ENCODE measurements at places on chromosomes 2 and 18. TPM values are rescaled to one million over a fixed set of nuclear protein-coding genes. Genes with fewer than 3 reads are reported as not detected.

- peaks cover 4% of the 10 kb centered on the region for H3K4me1 ChIP-seq
- peaks cover 2% of the 10 kb centered on the region for H3K27me3 ChIP-seq
- DNase-seq, result peak; percentile 70
- no peak overlapping the region for H3K27ac ChIP-seq
- H3K36me3 ChIP-seq, result no peaks in the 10 kb centered on the region
Measured at GRCh38 chr18:79804130-79804787, 6.5 kb downstream of the KCNG2 start.

DNA sequence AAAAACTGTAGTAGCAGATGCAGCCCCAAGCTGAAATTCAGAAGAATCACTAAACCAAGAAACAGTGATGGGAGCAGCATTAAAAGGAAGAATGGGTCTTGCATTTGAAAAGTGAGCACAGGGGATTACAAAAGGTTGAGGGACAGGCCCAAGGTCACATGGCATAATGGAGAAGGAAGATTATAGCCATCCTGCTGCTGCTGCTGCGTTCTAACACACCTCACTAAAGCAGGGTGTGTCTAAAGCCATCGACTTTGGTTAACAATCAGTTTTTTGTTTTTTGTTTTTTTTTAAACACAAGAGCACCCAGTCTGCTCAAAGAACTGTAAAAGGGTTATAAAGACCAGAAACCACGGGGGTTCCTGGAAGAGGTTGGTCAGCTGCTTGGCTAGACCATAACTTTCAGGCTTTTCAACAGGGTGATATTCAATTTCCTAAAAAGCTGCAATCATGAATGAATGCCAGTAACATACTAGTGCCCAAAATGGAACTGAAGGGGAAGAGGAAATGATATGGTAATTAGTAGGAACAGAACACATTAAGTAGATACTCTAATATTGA, 102.6 kb downstream of the MYO5B start:
- H3K4me1 ChIP-seq, result no peaks in the 10 kb centered on the region
- no peak overlapping the region for H3K27ac ChIP-seq
- DNase-seq, result no peak
- H3K4me3 ChIP-seq, result no peak overlapping the region
- no peaks in the 10 kb centered on the region for H3K36me3 ChIP-seq
- peaks cover 19% of the 10 kb centered on the region for H3K27me3 ChIP-seq

VAMP8 gene
- 145 TPM for total RNA-seq

DNA sequence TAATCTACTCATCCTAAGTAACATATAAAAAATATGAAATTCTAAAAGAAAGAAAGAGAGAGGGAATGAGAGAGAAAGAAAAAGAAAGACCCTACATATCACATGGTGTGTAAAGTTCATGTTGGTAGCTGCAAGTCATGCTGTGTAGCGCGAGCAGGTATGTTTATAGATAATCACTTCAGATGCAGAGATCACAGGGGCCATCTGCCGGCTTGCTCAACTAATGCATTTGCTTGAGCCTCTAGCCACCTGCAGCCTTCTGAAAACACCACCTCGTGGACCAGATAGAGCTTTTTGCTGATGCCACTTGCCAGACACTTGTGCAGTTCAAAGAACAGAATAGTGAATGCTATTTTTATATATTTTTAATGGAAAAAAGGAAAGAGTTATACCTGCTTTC, 37.6 kb downstream of the CDH7 start:
- no peaks in the 10 kb centered on the region for H3K27me3 ChIP-seq
- no peaks in the 10 kb centered on the region for H3K4me1 ChIP-seq
- no peak for DNase-seq
- no peak overlapping the region for H3K4me3 ChIP-seq
- H3K27ac ChIP-seq, result no peak overlapping the region
- no peaks in the 10 kb centered on the region for H3K36me3 ChIP-seq

DNA sequence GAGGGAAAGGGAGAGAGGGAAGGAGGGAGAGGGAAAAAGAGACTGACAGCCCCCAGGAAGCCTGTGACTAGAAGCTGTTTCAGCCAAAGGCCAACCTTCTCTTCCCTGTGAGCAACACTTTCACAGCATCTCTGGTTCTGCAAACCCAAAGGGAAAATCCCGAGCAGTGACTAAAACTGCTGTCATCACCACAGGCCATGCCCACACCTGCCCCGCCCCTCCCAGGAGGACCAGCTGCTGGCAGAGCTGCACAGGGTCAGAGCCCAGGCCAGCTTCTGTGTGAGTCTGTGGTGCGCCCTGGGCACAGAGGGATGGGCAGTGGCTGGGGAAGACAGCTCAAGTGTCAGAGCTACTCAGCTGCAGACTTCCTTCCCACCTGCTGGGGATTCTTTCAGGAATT, 64.9 kb upstream of the OTOS start:
- peak; percentile 34 for DNase-seq
- H3K36me3 ChIP-seq, result no peaks in the 10 kb centered on the region
- H3K27ac ChIP-seq, result no peak overlapping the region
- no peaks in the 10 kb centered on the region for H3K27me3 ChIP-seq
- no peak overlapping the region for H3K4me3 ChIP-seq
- H3K4me1 ChIP-seq, result no peaks in the 10 kb centered on the region

GRCh38 chr18:41969881-41970280, 14.8 kb downstream of the PIK3C3 start:
- H3K36me3 ChIP-seq, result peaks cover 40% of the 10 kb centered on the region
- peaks cover 24% of the 10 kb centered on the region for H3K4me1 ChIP-seq
- no peak for DNase-seq
- H3K4me3 ChIP-seq, result no peak overlapping the region
- no peaks in the 10 kb centered on the region for H3K27me3 ChIP-seq
- no peak overlapping the region for H3K27ac ChIP-seq

MYO1B gene
- total RNA-seq, result 20.4 TPM

DNA sequence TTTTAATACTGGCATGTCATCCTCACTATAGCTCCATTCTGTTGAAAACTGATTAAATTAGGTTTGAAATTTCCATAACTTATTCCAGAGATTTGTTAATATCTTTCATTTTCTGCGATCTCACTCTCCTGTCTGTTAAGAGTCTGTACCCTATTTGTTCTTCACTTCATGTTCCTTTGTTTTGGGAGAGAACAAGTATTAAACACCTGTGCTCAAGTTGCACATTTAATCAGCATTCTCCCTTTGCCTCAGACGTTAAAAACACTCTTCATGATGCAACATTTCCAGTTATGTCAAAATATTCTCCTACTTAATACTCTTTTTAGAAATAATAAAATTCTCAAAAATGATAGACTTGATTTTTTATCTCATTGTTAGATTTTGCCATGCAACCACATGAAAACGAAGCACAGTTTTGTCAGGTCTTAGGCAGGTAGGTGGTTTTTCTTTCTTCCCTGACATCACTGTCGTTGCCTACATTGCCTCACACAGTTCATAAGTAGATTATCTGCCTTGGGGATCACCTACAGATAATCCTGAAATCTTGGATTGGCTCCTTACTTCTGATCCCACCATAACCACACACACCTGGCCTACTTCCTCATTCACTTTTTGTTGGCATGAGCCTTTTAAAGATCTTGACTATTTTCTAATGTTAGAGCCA, 109.9 kb downstream of the GAREM1 start:
- no peaks in the 10 kb centered on the region for H3K36me3 ChIP-seq
- H3K27me3 ChIP-seq, result no peaks in the 10 kb centered on the region
- DNase-seq, result no peak
- peaks cover 3% of the 10 kb centered on the region for H3K4me1 ChIP-seq
- no peak overlapping the region for H3K4me3 ChIP-seq

CUL3 gene
- total RNA-seq, result 83.4 TPM

- no peaks in the 10 kb centered on the region for H3K27me3 ChIP-seq
- no peak overlapping the region for H3K27ac ChIP-seq
- H3K4me1 ChIP-seq, result no peaks in the 10 kb centered on the region
- DNase-seq, result no peak
- no peak overlapping the region for H3K4me3 ChIP-seq
Measured at GRCh38 chr18:55189972-55190371, 230.7 kb upstream of the CCDC68 start.

INHA gene
- total RNA-seq, result not detected

DNA sequence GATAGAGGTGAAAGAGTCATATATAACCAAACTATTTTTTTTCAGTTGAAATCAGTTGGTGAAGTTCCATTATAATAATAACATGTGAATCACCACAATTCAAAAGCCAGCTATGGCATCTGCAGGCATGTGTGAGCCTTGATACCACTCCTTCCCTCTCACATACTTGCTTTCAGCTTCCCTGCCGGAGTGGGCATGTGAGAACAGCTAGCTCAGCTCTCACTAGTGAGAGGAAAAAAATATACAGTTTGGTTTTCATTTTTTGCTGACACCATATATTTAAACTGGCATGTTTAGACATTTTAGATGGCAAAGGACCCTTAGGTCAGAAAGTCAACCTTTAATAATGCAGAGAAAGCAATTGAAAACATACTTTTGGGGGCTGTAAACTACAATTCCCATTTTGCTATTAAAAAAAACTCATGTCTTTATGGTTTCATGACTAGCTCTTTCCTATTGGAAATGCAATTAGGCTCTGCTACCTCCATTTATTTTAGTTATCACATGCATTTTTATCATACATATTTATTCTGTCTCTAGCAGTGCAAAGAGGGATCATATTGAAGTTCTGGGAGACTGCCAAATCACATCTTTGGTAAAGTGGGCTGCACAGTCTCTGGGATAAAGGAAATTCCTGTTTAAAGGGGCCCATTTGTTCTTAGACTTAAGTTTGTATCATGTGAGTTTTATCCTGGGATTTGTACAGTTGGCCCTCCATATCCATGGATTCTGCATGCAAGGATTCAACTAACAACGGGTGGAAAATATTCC, 33.2 kb upstream of the SLC40A1 start:
- H3K36me3 ChIP-seq, result no peaks in the 10 kb centered on the region
- H3K27ac ChIP-seq, result peak overlapping the region; percentile 58
- DNase-seq, result no peak
- H3K4me1 ChIP-seq, result peaks cover 6% of the 10 kb centered on the region
- no peak overlapping the region for H3K4me3 ChIP-seq
- H3K27me3 ChIP-seq, result no peaks in the 10 kb centered on the region

DNA sequence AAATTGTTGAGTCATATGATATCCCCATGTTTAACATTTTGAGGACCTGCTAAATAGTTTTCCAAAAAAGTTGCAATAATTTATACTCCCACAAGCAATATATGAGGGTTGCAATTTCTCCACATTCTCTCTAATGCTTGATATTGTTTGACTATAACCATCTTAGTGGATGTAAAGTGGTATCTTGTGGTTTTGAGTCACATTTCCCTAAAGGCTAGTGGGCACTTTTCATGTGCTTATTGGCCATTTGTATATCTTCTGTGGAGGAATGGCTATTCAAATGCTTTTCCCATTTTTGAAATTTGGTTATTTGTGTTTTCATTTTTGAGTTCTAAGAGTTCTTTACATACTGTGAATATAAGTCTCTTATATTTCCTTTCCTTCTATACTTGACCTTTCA, 82.7 kb downstream of the SCG2 start:
- H3K27me3 ChIP-seq, result no peaks in the 10 kb centered on the region
- no peak overlapping the region for H3K27ac ChIP-seq
- H3K4me3 ChIP-seq, result no peak overlapping the region
- no peak for DNase-seq
- no peaks in the 10 kb centered on the region for H3K4me1 ChIP-seq

DNA sequence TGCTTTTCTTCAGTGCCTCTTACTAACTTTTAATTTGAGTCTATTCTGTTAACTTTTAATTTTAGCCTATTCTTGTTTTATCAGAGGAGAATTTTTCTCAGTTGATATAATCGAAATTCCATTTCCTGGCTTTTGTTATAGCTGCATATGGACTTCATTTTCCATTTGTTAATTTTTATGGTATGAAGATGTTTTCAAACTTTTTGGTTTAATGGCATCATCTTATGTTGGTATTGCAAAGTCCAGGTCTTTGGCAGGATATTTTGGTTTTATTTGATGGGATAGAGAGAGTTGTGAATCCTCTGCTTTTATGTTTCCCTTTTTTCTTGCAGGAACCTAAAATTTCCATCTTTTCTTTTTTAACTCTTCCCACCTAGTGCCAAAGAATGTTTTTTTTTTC, 70.9 kb upstream of the RAPGEF4 start:
- H3K4me3 ChIP-seq, result no peak overlapping the region
- no peaks in the 10 kb centered on the region for H3K27me3 ChIP-seq
- H3K36me3 ChIP-seq, result no peaks in the 10 kb centered on the region
- DNase-seq, result no peak
- no peak overlapping the region for H3K27ac ChIP-seq
- no peaks in the 10 kb centered on the region for H3K4me1 ChIP-seq

CREB1 gene
- total RNA-seq, result 70.2 TPM

All from spleen (tissue), 13 donors.